ENCODE measurements at places on chromosomes 5 and 9. TPM values are rescaled to one million over a fixed set of nuclear protein-coding genes. Genes with fewer than 3 reads are reported as not detected.

The SERF1A gene
- total RNA-seq, result 1.8 TPM

DNA sequence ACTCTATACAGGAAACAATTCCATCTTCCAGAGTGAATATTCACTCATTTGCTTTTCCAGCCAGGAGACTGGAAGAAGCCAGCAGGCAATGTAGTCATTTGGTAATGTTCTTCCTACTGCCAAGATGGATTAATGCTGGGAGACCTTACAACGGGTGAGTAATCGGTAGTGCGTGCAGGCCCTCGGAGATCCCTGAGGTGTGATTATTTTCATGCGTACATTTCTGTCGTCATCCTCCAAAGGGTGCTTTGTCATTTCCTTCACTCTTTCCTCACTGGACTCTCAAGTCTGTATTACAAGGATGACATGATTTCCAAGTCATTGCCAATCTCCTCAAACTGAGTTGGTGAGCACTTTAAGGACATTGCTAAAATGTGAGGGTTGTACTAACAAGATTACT lies 263.5 kb downstream of the CWC27 start:
- DNase-seq, result no peak

The NOXA1 gene
- 0.66 TPM for total RNA-seq

The PFN3 gene
- not detected for total RNA-seq

The IL4 gene
- total RNA-seq, result not detected

The TJP2 gene
- total RNA-seq, result 243 TPM

- DNase-seq, result no peak
Observed at GRCh38 chr5:174355208-174355612, 309.7 kb downstream of the NSG2 start.

DNA sequence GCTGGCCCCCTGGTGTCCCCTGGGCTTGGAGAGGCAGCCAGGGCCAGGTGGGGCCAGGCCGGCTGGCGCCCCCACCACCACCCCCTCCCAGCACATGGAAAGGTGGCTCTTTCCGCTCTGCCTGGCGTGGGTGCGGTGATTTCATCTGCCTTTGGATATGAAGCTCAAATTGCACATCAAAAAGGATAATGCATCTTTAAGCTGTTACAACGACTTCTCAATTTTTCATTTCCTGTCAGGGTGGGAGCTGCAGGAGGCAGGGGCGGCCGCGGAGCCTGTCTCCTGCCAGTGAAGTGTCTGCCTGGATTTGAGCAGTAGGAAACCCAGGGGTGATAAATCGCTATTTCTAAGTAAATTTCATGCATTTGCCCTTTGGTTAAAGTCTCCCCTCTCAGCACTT lies 169.2 kb upstream of the MVB12B start:
- DNase-seq, result no peak

GRCh38 chr9:100679834-100680233 lies 102.0 kb downstream of the CAVIN4 start:
- DNase-seq, result no peak

DNA sequence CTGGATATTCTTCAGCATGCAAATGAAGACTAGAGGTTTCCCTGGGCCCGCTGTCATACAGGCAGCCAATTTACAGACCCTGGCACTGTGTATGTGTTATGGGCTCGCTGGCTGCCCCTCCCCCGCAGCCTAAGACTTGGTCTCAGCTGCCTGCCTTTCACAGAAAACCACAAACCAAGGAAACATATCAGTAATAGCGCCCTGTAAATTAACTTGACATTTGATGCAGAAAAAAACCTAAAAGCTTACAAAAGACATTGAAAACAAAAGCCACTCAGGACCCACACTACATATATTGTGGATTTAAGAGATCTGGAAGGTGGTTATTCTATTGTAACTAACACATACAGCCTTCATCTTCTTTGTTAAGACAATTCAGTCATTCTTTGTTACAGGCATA lies 287.0 kb upstream of the TMEM161B start:
- DNase-seq, result no peak

- no peak for DNase-seq
Observed at GRCh38 chr5:52861368-52861767, 73.7 kb downstream of the ITGA1 start.

The CXCL14 gene
- total RNA-seq, result not detected

The RALGPS1 gene
- 3.1 TPM for total RNA-seq

DNA sequence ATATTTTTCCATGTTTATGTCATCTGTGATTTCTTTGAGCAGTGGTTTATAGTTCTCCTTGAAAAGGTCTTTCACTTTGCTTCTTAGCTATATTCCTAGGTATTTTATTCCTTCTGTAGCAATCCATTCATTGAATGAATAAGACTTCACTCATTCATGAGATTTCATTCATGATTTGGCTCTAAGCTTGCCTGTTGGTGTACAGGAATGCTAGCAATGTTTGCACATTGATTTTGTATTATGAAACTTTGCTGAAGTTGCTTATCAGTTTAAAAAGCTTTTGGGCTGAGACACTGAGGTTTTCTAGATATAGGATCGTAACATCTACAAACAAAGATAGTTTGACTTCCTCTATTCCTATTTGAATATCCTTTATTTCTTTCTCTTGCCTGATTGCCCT lies 15.9 kb downstream of the RLN2 start:
- no peak for DNase-seq

The SLC34A3 gene
- not detected for total RNA-seq

The GRXCR2 gene
- not detected for total RNA-seq

DNA sequence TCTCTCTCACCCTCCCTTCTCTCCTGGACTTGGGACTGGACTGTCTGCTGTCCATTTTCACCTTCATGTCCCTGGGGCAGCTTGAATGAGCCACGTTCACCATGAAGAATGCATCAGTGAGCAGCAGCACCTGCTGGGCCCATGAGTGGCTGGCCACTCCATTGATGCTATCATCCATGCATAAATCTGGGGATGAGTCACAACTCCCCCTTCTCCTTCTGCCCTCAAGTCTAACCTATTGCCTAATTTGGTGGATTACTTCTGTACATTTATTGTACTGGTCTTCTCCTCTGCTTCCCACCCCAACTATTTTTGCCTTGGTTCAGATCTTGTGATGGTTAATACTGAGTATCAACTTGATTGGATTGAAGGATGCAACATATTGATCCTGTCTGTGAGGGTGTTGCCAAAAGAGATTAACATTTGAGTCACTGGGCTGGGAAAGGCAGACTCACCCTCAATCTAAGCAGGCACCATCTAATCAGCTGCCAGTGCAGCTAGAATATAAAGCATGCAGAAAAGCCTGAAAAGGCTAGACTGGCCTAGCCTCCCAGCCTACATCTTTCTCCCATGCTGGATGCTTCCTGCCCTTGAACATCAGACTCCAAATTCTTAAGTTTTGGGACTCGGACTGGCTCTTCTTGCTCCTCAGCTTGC lies 46.7 kb downstream of the GDNF start:
- no peak for DNase-seq

- no peak for DNase-seq
Observed at GRCh38 chr9:94445863-94446262, 109.0 kb upstream of the PCAT7 start.

- no peak for DNase-seq
Observed at GRCh38 chr5:102341681-102342288, 45.7 kb upstream of the SLCO4C1 start.

The NR6A1 gene
- total RNA-seq, result 0.39 TPM

DNA sequence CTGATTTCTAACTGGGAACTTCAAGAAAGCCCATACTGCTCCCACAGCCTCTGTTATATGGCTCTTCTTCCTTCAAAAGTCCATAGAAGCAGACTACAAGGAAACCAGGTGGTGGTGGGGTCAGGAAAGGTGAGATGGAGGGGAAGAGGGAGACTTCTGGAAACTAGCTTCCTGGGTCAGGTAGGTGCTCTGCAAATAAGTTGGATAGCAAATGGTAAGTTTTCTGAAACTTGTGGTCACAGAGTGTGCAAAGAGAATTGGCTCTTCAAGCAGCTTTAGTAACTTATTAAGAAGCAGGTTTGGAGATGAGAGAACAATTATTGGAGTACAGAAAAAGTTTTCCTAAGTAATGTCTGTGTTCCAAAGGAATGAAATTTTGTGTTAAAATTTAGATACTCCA lies 316.9 kb downstream of the ADGRV1 start:
- no peak for DNase-seq

DNA sequence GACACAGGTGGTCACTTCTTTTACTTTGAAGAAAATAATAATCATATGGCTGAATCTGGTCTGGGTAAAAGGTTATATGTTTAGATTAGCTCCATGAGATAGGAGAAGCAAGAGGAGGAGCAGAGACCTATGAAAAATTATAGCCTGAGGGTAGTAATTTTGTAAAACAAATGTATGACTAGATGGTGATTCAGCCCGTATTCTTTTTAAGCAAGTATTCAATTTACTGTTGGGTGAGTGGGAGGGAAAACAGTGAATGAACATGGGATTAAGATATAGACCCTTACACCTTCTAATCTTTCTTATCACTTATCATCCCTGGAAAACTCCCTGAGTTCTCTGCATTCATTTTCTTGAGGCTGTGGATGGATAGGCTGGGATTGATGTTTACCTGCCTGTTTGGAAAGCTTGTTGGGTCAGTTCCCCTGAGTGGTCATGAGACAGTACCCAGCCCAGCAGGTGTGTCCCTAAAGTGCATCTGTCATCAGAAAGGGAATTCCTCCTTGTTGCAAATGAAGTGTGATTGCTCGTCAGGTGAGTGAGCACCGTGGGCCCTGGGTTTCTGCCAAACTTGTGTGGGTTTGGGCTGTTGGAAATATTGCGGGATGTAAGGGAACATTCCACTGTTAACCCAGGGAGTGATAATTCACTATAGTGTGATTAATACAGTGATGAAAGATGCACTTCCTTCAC lies 101.2 kb upstream of the GDNF start:
- DNase-seq, result no peak

- no peak for DNase-seq
Observed at GRCh38 chr5:127860291-127860690, 157.1 kb downstream of the CCDC192 start.

The POU5F2 gene
- total RNA-seq, result 0.46 TPM

- DNase-seq, result no peak
Observed at GRCh38 chr5:173696216-173696615, 79.8 kb upstream of the BOD1 start.

The SNX24 gene
- 12.7 TPM for total RNA-seq

The IL13 gene
- total RNA-seq, result not detected

The C7 gene
- 7.7 TPM for total RNA-seq

DNA sequence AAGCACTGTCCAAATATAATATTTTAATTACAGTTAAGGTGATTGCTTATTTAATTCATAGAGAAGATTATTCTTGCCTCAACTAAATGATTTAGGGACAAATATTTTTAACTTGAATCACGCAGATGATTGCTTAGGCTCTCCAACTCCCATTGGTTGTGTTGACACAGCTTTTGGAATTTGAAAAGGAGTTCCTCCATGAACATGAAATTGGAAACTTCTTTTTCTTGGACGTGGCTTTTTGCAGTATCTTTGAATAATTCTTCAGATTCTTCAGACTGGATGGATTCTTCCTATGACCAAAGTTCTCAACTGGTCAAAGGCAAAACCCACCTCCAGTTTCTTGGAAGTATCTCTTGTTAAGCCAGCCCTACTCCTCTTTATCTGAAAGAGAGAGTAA lies 456.4 kb upstream of the KLF4 start:
- no peak for DNase-seq

The ORM1 gene
- not detected for total RNA-seq

DNA sequence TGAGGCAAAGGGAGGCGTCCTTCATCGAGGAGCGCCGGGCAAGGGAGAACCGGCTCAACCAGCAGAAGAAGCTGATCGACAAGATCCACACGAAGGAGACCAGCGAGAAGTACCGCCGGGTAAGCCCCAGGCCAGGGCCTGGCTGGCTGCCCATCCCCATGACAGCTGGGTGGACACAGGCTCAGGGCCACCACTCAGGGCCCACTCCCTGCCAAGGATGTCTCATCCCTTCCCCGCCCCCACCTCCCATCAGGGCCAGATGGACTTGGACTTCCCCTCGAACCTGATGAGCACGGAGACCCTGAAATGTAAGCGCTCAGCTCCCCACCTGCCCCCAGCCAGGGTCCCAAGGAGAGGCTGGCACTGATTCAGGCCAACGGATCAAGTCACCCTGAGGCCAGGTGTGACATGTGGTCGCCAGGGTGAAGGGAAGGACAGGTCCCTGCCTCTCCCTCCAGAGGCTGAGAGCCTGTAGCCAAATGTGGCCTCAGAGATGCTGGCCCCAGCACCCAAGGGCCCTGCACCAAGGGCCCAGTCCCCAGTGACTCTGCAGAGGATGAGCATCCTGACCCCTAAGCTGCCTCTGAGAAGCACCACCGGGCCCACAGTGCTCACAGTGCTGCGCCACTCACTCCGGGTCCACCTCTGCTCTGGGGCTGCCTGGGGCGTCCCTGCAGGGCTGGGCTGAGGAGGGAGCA lies 3.1 kb upstream of the RABL6 start:
- no peak for DNase-seq

The SOHLH1 gene
- total RNA-seq, result not detected

GRCh38 chr5:31407921-31408693 lies 123.8 kb downstream of the DROSHA start:
- no peak for DNase-seq

- no peak for DNase-seq
Observed at GRCh38 chr9:128323791-128324190, 1.2 kb downstream of the COQ4 start.

DNA sequence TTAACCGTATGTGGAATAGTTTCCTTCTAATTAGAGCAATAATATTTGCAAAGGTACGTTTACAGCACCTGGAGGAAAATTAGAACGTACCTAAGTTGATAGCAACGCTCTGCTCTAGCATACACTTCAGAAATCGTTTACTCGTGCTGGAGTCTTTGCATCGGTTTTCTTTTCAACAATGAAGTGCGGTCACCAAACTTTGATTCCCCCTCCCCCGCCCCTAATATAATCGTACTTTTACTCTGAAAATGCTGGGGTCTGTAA lies 506 bp downstream of the ADAMTS19 start:
- no peak for DNase-seq

The HCN1 gene
- total RNA-seq, result not detected

GRCh38 chr5:99176186-99176585 lies 247.4 kb upstream of the CHD1 start:
- no peak for DNase-seq

- DNase-seq, result peak; percentile 35
Observed at GRCh38 chr5:76625087-76625815, 2.0 kb upstream of the F2RL2 start.

The OTULINL gene
- total RNA-seq, result 0.14 TPM

DNA sequence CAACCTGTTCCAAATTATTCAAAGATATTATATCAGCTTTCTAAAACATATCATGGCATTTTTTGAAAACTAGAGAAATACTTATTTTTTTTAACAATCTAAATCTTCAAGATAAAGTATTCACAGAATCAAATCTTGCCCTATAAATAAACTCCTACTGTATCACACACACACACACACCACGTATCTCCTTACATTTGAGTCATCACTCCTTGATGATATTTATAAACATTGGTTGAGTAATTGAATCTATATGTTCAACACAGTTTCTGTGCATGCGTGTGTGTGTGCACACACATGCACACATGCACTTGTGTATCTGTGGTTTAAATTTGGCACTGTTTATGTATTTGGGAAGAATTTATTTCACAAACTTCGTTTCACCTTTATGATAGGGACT lies 1716.4 kb downstream of the EFNA5 start:
- DNase-seq, result no peak

The FOXD4L5 gene
- 0.11 TPM for total RNA-seq

GRCh38 chr5:1278656-1279442 lies 16.0 kb downstream of the TERT start:
- DNase-seq, result no peak

GRCh38 chr9:114238891-114239875 lies 83.7 kb upstream of the ORM1 start:
- DNase-seq, result no peak

Measured in pulmonary artery endothelial cell (primary cell).